ENCODE measurements at places on chromosomes 6 and 20. TPM values are rescaled to one million over a fixed set of nuclear protein-coding genes. Genes with fewer than 3 reads are reported as not detected.
A peak's percentile ranks its signal among the peaks of the same experiment; 100 is the strongest.

GRCh38 chr6:18047406-18047805 is 60.0 kb upstream of the KIF13A start:
- no peaks in the 10 kb centered on the region for H3K36me3 ChIP-seq
- DNase-seq: no peak
- no peaks in the 10 kb centered on the region for H3K4me1 ChIP-seq
- no peak overlapping the region for H3K4me3 ChIP-seq
- H3K27me3 ChIP-seq: no peaks in the 10 kb centered on the region

IL20RA gene
- total RNA-seq: 16.6 TPM

UNC5CL gene
- total RNA-seq: 2.0 TPM

EPB41L1 gene
- 65.3 TPM for total RNA-seq

DNA sequence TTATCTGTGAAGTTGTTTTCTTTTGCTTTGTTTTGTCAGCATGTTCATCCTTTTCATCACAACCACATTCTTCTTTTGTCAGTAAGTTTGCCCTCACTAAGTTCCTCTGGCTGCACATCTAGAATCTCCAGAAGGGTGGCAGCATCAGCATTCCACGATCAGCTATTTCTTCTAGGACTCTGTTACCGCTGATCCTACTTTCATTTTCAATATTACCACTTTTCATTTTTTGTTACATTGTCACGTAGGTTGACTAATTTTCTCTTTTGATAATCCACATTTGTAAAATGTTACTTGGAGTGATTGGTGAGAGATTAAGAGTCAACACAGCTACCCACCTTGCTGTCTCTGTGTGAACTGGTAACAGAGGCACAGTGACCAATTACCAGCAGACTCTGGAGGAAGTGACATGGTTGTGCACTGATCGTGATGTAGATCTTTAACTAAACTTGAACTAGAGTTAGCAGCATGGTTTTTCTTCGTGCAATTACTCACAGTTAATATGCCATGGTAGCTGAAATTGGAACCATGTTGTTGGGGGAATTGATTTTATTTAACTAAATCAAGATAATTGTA is 307.9 kb upstream of the SLC35B3 start:
- H3K36me3 ChIP-seq: no peaks in the 10 kb centered on the region
- H3K4me3 ChIP-seq: no peak overlapping the region
- no peak overlapping the region for H3K27ac ChIP-seq
- DNase-seq: no peak

DNA sequence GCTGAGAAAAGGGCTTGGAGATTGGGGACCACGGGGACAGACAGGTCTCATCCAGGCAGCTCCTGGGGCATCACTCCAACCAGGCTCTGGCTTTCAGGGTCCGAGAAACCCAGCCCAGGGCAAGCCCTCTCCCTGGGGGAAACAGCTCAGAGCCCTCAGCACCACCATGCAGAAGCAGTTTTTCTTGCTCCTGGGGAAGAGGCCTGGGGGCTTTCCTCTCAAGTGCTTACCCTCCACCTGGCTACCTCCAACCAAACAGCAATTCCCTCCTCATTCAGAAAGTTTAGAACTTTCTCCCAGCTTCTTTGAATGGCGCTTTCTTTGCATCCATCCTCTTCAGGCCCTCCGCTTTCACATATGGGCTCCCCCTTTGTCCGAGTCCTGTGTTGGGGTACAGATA is 110.4 kb upstream of the PHACTR3 start:
- no peak overlapping the region for H3K4me3 ChIP-seq
- H3K4me1 ChIP-seq: peaks cover 6% of the 10 kb centered on the region
- no peaks in the 10 kb centered on the region for H3K36me3 ChIP-seq
- H3K27me3 ChIP-seq: no peaks in the 10 kb centered on the region

- no peak for DNase-seq
- no peaks in the 10 kb centered on the region for H3K27me3 ChIP-seq
- H3K4me3 ChIP-seq: no peak overlapping the region
- peaks cover 7% of the 10 kb centered on the region for H3K4me1 ChIP-seq
These were observed 44.9 kb downstream of the SNX9 start for GRCh38 chr6:157867981-157868380.

DNA sequence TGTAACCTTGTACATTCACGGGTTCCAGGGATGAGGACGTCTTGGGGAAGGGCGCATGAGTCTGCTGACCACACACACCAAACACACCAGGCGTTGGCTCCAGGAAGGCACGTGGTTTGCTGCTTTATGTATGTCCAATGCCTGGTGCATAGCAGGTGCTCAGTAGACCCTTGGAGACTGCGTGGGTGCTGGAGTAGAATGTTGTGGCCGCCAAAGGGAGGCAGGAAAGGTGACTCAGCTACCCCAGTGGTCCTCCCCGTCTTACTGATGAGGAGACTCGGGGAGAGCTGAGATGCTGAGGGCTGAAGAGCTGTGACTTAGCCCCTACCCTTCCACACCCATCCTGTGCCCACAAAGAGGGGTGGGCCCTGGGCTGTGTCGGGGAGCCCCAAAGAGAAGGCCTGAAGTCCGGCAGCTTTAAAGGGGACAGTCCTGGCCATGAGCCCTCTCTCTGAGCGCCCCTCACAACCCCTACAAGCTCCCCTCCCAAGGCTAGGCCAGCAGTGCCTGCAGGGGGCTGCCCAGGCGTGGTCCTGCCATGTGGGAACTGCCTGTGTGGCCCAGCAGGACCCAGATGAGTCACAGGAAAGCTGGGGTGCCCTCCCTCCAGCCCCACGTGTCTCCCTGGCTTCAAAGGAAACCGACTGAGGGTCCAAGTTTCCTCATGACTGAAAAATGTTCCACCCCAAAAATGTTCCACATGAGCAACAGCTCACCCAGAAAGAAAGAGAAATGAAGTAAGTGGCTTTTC is 28.0 kb upstream of the PTGIS start:
- no peak overlapping the region for H3K27ac ChIP-seq
- no peaks in the 10 kb centered on the region for H3K4me1 ChIP-seq
- H3K36me3 ChIP-seq: no peaks in the 10 kb centered on the region
- no peaks in the 10 kb centered on the region for H3K27me3 ChIP-seq
- no peak for DNase-seq
- H3K4me3 ChIP-seq: no peak overlapping the region

DNA sequence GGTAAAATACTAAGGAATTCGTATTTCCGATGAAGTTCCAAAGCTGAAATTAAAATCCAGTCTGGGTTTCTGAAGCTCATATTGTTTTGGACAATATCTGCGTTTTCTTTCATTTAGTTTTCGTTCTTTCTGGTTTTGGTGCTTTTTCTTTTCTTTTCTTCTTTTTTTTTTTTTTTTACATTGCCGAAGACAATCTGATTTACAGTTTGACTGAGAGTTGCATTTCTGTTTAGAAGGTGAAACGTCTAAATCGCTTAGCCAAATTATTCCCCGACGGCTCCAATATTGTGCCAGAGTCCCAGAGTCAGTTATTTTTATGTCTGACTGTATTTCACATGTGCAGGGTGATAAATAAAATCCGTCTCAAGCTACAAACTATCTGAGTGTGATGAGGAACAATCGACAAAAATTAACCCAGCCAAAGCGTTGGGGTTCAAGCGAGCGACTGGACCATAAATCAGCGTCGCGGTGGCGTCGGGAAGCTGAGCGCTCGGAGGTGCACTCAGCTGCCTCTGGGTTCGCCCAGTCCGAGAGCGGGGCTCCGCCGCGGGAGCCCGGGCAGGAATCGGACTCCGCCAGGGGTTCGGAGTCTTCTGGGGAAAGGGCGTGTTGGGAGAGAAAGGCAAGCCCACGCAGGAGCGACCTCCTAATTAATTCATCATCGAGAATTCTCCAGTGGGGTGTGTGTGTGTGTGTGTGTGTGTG is 8.2 kb upstream of the TBX18 start:
- H3K4me3 ChIP-seq: peak overlapping the region; percentile 58
- DNase-seq: no peak
- H3K4me1 ChIP-seq: peaks cover 4% of the 10 kb centered on the region
- H3K27me3 ChIP-seq: peaks cover 3% of the 10 kb centered on the region
- no peak overlapping the region for H3K27ac ChIP-seq
- no peaks in the 10 kb centered on the region for H3K36me3 ChIP-seq

- no peak overlapping the region for H3K4me3 ChIP-seq
- DNase-seq: no peak
- no peaks in the 10 kb centered on the region for H3K27me3 ChIP-seq
- no peak overlapping the region for H3K27ac ChIP-seq
- peaks cover 23% of the 10 kb centered on the region for H3K4me1 ChIP-seq
These were observed 268.3 kb downstream of the PRL start for GRCh38 chr6:22028403-22029090.

DNA sequence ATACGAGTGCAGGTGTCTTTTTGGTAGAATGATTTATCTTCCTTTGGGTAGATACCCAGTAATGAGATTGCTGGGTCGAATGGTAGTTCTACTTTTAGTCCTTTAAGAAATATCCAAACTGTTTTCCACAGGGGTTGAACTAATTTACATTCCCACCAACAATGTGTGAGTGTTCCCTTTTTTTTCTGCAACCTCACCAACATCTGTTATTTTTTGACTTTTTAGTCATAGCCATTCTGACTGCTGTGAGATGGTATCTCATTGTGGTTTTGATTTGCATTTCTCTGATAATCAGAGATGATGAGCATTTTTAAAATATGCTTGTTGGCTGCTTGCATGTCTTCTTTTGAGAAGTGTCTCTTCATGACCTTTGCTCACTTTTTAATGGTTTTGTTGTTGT is 1.9 kb upstream of the ZNF831 start:
- no peaks in the 10 kb centered on the region for H3K4me1 ChIP-seq
- no peaks in the 10 kb centered on the region for H3K36me3 ChIP-seq
- no peak overlapping the region for H3K4me3 ChIP-seq
- no peak overlapping the region for H3K27ac ChIP-seq

DNA sequence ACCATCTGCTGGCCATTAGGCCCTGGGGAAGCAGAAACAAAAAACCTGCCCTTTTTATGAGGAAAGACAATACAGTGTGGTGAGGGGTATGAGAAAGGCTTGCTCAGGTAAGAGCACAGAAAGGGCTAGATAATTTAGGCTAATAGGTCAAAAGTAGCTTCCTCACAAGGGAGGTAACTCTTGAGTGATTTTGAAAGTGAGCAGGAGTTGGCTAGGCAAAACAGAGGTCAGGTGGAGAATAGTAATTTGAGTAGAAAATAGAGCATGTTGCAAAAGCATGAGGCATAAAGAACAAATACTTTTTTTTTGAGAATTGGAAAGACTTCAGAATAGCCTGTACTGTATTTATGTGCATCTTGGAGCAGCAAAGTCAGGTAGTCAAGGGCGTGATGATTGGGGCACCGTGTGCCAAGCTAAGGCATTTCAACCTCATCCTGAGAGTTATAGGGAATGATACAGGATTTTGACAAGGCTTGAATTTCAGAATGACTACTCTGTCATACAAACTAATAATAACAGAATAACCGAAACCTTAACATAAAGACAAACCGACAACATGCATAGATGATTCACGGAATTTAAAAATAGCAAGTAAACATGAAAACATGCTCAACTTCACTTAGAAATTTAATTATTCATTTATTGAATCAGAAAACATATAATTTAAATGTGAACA is 123.0 kb upstream of the ENPP5 start:
- no peaks in the 10 kb centered on the region for H3K27me3 ChIP-seq
- no peaks in the 10 kb centered on the region for H3K4me1 ChIP-seq
- no peak overlapping the region for H3K27ac ChIP-seq
- H3K36me3 ChIP-seq: no peaks in the 10 kb centered on the region

DNA sequence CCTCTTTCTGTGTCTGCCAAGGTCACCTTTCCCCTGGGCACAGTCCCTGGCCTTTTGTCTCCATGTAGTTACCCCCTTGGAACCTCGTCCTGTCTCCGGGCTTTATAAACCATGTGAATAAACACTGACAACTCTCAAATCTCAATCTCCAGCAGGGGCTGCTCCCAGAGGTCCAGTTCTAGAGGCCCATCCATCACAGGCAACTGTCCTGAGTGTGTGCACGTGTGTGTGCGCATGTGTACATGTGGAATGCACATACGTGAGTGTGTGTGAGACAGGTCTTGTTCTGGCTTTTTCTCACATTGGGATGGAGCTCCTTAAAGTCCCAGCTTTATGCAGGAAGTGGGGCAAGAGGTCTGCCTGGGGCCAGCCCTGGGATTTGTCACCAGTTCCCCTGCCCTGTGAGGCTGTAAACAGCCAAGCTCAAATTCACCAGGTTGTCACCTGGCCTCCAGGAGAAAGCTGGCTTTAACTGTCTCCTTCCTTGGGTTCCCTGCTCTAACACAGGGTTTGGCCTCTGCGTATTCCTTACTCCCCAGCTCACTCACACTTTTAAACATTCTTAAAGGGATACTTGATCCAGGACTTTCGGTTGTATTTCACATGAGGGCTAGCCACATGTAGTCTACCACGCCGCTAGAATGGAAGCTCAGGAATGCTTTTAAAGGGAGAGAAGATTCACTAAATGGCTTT is 42.7 kb downstream of the RAMACL start:
- no peaks in the 10 kb centered on the region for H3K27me3 ChIP-seq
- DNase-seq: no peak
- no peak overlapping the region for H3K4me3 ChIP-seq
- no peaks in the 10 kb centered on the region for H3K4me1 ChIP-seq

GRCh38 chr20:26208296-26209091 is 511.8 kb upstream of the ZNF337 start:
- H3K36me3 ChIP-seq: no peaks in the 10 kb centered on the region
- peaks cover 5% of the 10 kb centered on the region for H3K27me3 ChIP-seq
- no peaks in the 10 kb centered on the region for H3K4me1 ChIP-seq
- peak; percentile 16 for DNase-seq
- peak overlapping the region; percentile 4 for H3K27ac ChIP-seq

GRCh38 chr20:4812641-4813075 is 90.9 kb downstream of the PRND start:
- no peaks in the 10 kb centered on the region for H3K36me3 ChIP-seq
- DNase-seq: no peak
- H3K4me1 ChIP-seq: peaks cover 47% of the 10 kb centered on the region
- no peaks in the 10 kb centered on the region for H3K27me3 ChIP-seq

- no peak overlapping the region for H3K4me3 ChIP-seq
- H3K27ac ChIP-seq: no peak overlapping the region
- DNase-seq: no peak
- H3K4me1 ChIP-seq: no peaks in the 10 kb centered on the region
- no peaks in the 10 kb centered on the region for H3K27me3 ChIP-seq
These were observed 204.5 kb downstream of the UBE3D start for GRCh38 chr6:82861121-82861520.

CLPSL2 gene
- not detected for total RNA-seq

DNA sequence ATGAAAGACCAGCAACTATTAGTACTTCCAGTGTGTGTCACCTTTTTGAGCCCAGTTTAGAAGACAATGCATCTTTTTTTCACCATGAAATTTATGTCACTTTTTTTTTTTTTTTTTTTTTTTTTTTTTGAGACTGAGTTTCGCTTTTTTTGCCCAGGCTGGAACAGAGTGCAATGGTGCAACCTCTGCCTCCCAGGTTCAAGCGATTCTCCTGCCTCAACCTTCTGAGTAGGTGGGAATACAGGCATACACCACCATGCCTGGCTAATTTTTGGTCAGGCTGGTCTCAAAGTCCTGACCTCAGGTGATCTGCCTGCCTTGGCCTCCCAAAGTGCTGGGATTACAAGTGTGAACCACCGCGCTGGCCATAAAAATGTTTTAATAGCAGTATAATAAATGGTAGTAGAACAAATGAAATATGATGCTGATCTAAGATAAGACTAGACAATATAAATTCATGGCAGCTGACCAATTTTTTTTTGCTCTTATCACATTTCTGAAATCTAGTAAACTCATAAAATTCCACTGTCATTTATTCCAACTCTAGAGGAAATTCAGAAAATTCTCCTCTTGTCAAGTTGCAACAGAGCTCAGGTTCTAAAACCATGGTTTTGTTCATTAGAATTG is 21.3 kb downstream of the NHSL1 start:
- H3K4me3 ChIP-seq: no peak overlapping the region
- DNase-seq: no peak
- H3K4me1 ChIP-seq: no peaks in the 10 kb centered on the region
- H3K27me3 ChIP-seq: no peaks in the 10 kb centered on the region
- no peak overlapping the region for H3K27ac ChIP-seq

All from testis (tissue), 5 donors.